ENCODE measurements at places on chromosomes 4 and X.
A peak's percentile ranks its signal among the peaks of the same experiment; 100 is the strongest.

DNA sequence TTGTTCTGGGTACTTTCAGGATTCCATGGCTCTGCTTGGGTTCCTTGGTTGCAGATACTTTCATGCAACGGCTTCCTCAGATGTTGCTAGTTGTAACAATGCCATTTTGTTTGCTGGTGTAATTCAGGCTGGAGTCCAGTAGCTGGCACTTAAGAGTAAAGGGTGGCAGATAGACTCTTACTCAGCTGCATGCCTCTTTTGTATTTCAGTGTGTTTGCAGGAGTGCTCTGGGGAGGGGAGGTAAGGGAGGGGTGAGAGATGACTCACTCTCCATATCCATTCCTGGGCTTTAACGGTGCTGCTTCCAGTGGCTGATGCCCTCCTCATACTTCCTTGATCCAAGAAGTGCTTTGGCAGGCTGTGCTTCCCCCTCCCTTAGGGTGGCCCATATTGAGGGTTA is 155.2 kb downstream of the ZNF330 start:
- DNase-seq: peak; percentile 57

- DNase-seq: no peak
Measured at GRCh38 chrX:103864886-103865534, 33.0 kb upstream of the RAB9B start.

DNA sequence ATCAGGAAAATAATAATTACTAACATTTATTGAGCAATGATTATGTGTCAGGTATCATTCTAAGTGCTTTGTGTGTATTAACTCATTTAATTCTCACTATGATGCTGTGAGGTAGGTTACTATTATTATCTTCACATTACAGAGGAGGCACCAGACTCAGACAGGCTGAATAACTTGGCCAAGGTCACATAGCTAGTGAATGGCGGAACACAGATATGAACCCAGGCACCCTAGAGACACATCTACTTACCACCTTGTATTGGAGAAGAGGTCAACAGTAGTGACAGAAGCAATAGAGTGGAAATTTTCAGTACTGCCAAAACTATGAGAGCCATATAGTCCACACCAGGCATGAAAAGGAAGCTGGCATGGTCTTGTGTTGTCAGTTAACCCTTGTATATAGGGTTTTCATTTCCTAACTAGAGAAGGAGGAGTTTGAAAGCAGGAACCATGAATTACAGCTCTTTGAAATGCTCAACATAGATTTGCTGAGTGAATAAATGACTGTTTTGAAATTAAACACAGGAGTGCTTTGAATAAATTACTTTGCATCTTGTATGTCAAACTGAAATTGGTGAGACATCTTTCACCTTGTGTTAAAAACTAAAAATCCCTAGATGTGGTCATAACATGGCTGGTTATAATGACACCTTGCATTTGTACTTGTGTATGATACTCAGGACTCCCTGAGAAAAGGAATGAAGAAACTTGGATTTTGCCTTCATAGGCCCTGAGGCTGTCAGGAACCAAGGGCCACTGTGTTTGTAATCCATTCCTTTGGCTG is 71.8 kb downstream of the RTL9 start:
- DNase-seq: no peak

DNA sequence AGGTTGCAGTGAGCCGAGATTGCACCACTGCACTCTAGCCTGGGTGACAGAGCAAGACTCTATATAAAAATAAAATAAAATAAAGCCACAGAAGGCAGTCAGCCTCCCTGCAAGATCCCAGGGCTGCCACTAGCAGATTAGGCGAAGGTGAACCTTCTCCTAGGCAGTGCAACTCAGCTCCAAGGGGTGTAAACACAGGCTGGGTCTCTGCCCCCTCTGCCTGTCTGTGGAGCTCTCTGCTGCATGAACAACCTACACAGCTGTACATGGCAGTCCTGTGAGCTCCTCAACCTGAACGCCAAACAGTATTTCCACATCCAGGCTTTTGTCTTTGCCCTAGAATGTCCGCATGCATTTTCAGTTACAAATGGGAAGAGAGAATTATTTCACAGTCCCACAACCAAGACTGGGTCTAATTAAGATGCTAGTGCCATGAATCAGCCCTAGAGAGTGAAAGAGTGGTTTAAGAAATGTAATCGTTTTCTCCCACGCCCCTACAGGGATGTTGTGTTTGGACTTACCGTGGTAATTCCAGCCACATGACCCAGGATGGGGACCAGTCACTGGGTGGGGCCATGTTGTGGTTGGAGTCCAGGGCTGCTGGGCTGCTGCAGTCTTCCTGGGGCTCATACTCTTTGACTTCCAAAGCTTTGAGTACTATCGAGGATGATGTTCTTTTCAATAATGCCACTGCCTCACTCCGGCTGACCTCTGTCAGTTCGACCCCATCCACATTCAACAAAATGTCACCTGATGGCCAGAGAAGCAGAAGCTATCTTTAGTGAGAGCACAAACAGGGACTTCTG is 99.0 kb downstream of the FIP1L1 start:
- peak; percentile 21 for DNase-seq

DNA sequence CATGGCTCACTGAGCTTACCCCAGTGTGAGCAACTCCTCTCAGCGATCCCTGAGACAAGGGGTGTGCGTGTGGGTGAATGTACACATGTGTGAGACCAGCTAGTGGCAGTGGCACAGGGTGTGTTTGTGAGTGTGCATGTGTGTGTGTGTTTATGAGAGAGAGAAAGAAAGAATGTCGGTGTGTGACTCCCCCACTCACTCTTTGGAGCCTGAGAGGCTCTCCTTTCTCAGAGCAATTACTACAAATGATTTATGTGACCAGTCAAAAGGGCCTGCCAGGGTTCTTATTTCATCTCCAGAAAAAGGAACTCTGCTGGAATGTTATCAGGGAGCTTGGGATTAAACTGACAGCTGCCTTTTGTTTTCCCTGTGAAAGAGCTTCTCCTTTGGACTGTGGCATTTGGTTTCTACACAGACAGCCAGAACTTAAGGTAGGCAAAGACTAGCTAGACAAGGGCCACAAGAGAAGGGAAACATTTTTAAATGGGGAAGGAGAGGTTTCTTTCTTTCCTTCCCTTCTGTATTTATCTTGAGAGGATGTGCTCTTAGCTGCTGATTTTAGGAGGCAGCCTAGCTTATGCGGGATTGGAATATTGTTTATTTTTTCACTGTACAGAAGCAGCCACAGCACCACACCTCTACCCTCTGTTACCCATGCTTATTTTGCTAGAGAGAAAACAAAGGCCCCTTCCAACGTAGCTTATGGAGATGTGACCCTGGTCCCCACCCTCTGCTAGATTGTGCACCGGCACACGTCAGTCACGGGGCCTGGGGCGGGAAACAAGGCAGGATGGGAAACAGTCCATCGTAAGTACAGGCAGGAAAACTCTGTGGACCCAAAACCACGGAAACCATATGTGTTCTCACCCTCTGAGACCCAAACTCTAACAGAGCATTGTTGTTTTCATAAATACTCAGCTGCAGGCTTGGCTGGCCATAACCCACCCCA is 143.5 kb downstream of the MGST2 start:
- DNase-seq: no peak

GRCh38 chr4:160265014-160265413 is 1162.1 kb downstream of the RAPGEF2 start:
- DNase-seq: no peak

- no peak for DNase-seq
Measured at GRCh38 chr4:126591583-126591982, 1041.2 kb upstream of the INTU start.

- DNase-seq: no peak
Measured at GRCh38 chr4:76545226-76545884, 110.3 kb downstream of the SHROOM3 start.

DNA sequence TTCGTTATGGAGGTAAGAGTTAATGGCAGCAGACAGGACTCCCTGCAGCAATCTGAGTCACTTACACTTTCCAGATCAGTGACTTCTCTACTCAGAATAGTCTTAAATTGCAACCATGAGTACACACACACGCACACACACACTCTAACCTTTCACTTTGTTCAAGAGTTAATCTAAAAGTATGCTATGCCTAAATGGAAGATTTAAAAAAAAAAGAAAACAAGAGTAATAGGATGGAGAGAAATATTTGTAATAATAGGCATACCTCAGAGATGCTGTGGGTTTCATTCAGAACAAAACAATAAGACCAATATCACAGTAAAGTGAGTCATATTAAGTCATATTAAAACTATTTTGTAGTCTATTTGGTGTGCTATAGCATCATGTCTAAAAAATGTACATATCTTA is 969.1 kb upstream of the PCDH10 start:
- DNase-seq: peak; percentile 25

DNA sequence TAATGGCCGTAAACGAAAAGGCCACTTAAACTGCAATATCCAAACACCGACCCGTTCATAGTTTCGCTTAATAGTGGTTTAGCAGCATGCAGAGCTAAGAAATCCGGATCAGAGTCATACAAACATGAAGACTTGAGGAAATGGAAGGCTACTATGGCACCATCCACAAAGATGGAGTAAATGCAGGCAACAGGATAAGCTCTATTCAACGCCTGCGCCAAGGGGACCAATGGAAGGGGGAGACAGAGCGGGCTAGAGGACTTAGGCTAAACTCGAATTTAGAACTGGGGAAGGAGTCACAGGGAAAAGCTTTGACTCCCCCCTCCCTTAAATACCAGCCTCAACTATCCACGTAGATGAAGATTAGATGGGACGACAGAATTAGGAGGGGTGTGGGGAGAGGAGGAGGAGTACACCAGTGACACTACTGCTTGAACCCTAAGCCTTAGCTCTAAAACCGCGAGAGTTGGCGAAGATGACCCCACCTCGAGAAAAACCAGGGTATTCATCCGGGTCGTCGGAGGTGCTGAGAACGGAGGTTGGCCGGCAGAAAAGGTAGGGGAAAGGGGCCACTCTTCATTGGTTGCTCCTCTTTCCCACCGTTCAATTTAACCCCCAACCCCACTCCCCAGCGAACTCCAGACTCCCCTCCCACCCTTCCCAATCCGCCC is 3.5 kb downstream of the HUWE1 start:
- DNase-seq: no peak

- no peak for DNase-seq
Measured at GRCh38 chr4:185932491-185932890, 120.5 kb upstream of the SORBS2 start.

DNA sequence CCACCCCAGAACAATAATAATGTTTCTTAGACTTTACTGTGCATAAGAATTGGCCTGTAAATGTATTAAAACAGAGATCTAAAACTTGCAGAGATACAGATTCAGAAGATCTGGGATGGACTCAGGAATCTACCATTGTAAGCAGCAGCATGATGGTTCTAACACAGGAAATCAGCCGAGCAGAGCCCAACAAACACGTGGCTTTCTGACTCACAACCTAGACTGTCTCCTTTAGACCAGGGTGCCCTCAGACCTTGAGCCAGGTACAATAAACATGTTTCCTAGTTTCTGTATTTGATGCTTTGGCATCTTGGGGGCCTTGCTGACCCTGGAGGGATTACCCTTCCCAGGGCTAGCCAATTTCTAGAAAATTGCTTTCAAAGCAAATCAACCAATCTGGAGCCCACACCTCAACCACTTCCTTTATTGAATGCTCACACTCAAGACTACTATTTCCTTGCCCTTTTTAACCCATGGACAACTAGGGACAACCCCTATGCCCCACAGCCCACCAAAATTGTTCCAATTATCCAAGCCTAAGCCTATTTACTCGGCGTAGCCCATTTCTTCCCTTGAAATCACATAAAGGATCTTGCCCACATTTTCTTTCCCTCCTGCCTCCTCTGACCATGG is 80.5 kb downstream of the TBC1D9 start:
- DNase-seq: no peak

- DNase-seq: no peak
Measured at GRCh38 chr4:88630756-88631155, 38.5 kb downstream of the HERC3 start.

Data from keratinocyte (primary cell).